Mammary epithelial cell (primary cell): ENCODE measurements at places on chromosomes 12 and 14.

GRCh38 chr14:104102282-104102914, 16.9 kb downstream of the ASPG start:
- DNase-seq, result no peak

DNA sequence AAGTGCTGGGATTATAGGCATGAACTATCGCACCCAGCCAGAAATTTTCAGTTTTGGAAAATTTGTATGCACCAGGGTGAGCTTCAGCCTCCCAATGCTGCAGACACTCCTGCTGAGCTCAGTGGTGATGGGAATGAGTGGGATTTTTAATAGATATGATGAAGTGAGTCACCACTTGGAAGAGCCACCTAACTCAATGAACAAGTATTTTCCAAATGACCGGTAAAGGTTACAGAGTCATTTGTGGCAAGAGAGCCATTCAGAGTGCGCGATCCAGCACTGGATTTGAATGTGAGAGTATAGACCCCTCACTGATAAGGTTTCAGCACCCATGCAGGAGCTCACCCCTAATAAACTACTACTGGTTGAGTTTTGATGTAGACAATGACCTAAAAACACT, 100.7 kb downstream of the PPP2R5C start:
- DNase-seq, result no peak

DNA sequence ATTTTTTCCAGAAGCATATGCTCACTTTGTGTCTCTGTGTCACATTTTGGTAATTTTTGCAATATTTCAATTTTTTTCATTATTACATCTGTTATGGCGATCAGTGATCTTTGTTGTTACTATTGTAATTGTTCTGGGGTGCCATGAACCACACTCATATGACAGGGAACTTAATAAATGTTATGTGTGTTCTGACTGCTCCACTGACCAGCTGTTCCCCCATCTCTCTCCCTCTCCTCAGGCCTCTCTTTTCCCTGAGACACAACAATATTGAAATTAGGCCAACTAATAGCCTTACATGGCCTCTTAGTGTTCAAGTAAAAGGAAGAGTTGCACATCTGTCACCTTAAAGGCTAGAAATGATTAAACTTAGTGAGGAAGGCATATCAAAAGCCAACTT, 46.0 kb downstream of the SCN8A start:
- DNase-seq, result no peak

GRCh38 chr14:95518045-95518751, 1.7 kb upstream of the SYNE3 start:
- DNase-seq, result no peak

DNA sequence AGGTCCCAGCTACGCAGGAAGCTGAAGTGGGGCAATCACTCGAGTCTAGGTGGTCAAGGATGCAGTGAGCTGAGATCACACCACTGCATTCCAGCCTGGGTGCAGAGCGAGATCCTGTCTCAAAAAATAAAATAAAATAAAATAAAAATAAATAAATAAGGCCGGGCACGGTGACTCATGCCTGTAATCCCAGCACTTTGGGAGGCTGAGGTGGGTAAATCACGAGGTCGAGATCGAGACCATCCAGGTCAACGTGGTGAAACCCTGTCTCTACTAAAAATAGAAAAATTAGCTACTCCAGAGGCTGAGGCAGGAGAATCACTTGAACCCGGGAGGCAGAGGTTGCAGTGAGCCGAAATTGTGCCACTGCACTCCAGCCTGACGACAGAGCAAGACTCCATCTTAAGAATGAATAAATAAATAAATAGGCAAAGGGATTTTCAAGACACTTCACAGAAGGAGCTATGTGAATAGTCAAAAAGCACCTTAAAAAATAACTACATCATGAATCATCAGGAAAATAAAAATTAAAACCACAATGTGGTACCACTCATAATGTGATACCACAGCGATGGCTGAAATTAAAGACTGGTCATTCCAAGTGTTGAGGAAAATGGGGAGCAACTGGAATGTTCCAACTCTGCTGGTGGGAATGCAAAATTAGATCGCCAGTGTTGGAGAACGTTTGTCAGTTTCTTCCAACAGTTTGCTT, 92.9 kb upstream of the TBX3 start:
- peak; percentile 78 for DNase-seq

- DNase-seq, result no peak
Measured at GRCh38 chr12:85385406-85385805, 105.4 kb downstream of the ALX1 start.

GRCh38 chr14:94805680-94806288, 35.9 kb upstream of the GSC start:
- DNase-seq, result no peak

DNA sequence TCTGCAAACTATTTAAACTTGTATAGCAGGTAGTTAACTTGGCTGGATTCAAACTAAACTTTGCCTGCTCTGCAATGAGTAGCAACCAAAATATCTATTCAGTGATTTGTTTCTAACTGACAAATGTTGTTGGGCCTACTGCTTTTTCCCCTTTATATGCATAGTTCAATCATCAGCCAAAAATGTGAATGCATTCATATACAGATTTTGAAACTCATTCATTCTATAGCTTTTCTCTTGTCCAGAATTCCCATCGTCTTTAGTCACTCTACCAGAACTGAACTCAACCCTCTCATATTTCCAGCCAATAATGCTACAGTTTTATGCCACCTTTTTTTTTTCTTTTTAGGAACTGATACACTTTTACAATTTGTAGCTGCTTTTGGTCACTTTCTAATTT, 599.8 kb downstream of the RPL10L start:
- no peak for DNase-seq

- DNase-seq, result no peak
Measured at GRCh38 chr14:61225344-61225743, 55.8 kb downstream of the TMEM30B start.

DNA sequence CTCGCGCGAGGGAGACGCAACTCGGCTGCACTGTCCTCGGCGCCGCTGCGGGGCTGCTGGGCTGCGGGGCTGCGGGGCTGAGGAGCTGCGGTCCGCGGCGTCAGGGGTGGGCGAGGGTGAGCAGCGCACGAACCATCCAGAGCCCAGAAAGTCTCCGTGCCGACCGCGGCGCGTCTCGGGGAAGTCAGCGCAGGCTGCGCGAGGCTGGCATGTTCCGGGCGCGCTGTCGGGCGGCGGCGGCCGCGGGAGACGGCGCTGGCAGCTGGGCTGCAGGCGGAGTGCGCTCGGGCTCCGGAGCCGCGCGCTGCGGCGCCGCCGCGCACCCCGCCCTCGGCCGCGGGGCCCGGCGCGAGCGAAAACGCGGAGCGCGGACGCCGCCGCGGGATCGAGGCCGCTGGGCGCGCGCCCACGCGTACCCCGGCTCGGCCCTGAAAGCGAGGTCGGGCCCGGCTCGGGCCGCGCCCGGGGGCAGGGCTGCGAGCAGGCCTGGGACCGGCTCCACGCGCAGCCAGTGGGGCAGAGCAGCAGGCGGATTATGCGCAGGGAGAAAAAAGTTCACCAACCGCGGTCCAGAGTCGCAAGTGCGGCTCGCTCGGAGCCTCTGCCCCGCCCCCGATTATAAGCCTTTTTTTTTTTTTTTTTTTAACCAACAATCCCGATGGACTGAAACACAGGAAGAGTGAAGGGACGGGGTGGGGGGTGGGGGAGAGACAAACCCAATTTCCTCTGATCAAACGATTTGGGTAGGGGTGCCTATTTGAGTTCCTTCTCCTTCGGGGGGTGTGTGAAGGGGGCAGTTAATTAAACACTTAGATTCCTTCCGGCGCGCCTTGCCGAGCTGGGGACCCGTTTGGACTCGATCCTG, at the start of gene PRICKLE1:
TSS of gene PRICKLE1 (minus strand) at position 282 of the 865 bp plus-strand sequence. CDS start 117,230 bp downstream, outside the sequence.
- DNase-seq, result peak; percentile 64

GRCh38 chr14:52829527-52830185, 38.2 kb upstream of the GNPNAT1 start:
- DNase-seq, result no peak

- DNase-seq, result no peak
Measured at GRCh38 chr14:96744262-96744661, 52.9 kb upstream of the VRK1 start.

- DNase-seq, result no peak
Measured at GRCh38 chr14:54760866-54761575, 141.6 kb downstream of the GCH1 start.

DNA sequence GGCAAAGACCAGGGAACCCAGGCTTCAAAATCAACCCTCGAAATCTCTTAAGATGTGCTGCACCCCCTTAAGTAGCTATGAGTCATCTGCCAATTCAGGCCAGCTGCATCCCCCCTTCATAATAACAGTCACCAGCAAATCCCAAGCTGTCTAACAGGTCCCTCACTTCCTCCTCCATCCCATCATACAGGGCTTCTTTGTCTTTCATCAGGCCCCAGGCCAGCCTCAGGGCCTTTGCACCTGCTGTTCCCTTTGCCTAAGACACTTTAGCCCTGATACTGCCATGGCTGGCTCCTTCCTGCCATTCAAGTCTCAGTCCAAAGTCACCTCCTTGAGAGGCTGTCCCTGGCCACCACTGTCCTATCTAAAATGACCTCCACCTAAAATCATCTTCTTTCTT, 4.0 kb downstream of the RASAL1 start:
- no peak for DNase-seq
